BJ (cell line): ENCODE measurements at places on chromosomes 5 and 9.

GRCh38 chr5:78640662-78641474 lies 7.7 kb downstream of the LHFPL2 start:
- no peak for DNase-seq

GRCh38 chr5:145243016-145243415 lies 592.1 kb downstream of the PRELID2 start:
- DNase-seq: no peak

DNA sequence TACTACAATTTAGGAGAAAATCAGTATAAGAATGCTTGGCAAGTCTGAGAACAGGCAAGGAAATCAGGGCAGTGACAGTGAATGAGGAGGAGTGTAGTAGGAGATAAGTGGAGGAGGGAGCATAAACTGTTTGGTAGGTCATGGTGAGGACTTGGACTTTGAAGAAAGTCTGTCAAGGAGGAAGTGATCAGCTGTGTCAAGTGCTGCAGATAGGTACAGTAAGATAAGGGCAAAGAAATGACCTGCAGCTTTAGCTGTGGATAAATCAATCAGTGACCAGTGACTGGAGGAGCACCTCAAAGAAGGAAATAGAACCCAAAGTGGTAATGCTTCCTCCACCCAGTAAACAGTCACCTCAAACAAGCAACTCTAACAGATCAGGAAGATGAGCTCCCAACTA lies 106.3 kb downstream of the RAPGEF6 start:
- no peak for DNase-seq

DNA sequence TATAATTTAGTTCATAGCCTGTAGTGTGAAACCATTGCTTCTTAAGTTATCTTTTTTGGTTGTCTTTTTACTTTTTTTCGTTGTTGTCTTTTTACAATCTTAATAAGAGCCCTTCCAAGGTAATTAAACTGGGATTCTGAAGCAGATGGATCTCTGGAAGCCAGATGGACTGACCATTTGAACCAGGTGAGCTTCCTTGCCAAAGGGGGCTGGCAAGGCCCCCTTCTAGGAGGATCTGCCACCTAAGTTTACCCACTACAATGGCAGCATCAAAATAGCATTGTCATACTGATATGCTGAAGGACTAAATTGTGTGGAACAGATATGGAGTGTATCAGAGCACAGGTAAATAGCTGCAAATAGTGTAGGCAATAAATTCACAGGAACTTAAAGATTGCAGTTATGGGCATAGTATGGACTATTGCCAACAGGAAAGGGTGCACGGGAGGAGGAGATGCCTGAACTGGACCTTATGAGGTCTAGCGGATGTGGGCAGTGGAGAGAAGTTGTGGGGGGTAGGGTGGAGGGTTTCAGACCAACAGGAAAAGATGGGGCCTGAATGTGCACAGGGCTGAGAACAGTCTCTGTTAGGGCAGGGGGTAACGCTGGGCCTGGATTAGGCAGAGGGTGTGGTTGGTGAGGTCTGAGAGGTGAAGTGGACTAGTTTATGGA lies 61.5 kb upstream of the CTXN3 start:
- no peak for DNase-seq

GRCh38 chr5:135157421-135158313 lies 123.6 kb upstream of the PITX1 start:
- no peak for DNase-seq

DNA sequence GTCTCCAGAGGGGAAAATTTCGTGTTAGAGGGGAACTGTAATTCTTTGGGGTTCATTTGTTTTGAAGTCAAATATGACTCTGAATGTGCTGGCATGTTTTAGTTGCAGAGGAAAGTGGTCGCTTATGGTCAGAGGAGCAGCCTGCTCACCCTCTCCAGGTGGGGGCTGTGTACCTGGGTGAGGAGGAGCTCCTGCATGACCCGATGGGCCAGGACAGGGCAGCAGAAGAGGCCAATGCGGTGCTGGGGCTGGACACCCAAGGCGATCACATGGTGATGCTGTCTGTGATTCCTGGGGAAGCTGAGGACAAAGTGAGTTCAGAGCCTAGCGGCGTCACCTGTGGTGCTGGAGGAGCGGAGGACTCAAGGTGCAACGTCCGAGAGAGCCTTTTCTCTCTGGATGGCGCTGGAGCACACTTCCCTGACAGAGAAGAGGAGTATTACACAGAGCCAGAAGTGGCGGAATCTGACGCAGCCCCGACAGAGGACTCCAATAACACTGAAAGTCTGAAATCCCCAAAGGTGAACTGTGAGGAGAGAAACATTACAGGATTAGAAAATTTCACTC lies 13.5 kb downstream of the TXNDC15 start:
- no peak for DNase-seq

DNA sequence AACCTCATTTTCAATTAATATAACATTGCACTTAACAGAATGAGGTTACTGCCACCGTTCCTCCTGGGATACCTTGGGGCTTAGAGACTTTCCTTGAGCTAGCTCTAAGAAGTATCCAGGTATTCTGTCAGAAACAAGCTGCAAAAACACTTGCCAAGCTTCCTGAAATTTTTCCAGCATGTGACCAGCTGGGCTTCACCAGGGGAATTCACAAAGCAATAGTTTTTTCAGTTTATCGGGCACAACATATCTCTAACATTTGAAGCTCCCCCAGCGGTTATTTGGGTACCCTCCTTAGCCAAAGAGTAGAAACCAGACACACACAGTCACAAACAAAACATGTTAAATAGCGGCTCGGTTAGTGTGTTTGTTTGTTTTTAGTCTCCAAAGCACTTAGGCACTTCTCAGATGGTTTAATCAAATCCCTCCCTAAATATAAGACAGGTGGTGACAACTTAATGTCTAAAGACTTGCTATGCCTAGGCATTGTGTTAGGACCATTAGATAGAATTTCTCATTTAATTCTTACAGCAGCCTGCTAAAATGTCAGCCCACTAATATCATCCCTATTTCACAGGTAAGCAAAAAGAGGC lies 278.2 kb downstream of the GLIS3 start:
- DNase-seq: no peak

DNA sequence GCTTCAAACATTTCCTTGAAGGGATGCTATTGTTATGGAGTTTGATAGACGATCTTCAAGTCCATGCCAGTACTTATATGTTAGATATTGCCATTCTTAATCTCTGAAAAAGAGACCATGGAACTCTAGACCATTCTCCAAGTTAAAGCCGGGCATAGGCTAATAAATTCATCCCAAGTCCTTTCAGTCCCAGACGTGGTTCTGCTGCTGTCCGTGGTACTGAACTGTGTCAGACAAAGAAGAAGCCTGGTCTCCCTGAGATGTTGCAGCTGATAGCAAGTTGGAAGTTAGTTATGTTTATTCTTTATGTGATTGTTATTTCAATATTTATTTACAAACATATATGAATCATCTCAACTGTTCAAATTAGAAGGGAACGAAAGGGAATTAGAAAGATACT lies 158.7 kb downstream of the NMUR2 start:
- DNase-seq: no peak

DNA sequence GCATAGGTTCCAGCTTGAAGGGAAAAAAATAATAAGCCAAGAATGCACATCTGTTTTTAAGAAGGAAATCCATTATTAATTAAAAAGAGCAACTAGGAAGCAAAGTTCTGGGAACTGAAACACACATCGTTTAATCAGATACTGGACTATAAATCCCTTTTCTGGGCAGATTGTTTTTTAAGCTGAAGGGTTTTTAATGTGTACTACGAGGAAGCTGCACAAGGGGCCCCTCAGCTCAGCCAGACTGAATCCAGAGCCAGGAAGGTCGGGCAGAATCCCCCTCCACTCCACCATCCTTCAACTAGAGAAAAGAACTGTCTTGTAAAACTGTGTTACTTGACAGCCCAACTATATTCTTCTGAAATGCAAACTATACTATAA lies 49.2 kb downstream of the ROR2 start:
- no peak for DNase-seq

- DNase-seq: no peak
These were observed 46.7 kb downstream of the GARNL3 start for GRCh38 chr9:127311239-127311741.

GRCh38 chr9:103530934-103531333 lies 535.8 kb downstream of the CYLC2 start:
- no peak for DNase-seq

DNA sequence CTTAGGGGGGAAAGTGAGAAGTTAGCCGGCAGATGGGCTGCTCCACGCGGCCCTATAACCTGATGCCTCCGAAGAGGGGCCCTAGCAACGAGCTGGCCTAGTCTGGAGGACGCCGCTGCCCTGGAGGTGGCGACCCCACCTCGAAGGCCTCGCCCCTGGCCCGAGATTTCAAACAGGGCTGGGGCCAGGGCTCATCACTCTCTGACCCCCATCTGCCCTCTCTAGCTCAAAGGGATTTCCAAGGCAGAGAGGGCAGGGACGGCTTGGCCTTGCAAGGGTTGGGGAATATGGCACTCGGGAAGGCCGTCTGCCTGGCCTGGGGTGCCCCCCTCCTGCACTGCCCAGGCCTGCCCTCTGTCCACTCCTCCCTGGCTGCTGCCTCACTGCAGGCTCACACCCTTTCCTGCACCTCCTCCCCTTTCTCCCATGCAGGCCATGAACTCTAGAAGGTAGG lies 25.5 kb upstream of the TIFAB start:
- no peak for DNase-seq

GRCh38 chr9:136618580-136619547 lies 43.9 kb upstream of the EGFL7 start:
- DNase-seq: no peak

DNA sequence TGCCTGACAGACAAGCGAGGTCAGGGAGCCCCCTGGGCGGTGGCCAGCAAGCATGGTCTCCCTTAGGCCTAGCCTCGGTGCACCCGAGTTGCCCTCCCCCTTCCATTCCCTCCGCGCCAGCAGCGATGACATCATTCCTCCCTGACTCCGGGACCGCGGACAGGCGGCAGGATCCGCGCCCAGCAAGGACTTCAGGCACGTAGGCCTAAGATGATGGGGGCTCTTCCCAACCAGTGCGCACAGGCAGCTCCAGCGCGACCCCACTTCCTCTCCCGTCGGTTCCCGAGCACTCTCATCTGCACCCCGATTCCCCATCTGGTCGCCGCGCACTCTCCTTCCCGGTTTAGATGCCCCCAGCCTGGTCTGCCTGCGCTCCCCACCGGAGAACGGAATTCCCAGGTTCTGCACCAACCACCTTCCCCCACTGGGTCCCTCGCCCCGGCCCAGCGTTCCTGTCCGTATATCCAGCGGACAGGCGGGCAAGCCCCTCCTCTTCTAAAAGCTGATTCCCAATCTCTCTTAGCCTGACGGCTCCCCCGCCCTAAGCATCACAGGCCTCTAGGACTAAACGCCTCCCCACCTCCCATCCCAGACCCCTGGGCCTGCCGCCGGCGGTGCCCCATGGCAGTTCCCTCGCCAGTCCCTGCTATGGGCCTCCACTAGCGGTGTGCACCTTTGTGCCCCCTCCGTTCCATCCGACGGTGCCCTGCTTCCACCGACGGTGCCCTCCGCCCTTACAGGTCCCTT lies 931 bp downstream of the FAM219A start:
- peak; percentile 28 for DNase-seq

- no peak for DNase-seq
These were observed 39.3 kb downstream of the NTNG2 start for GRCh38 chr9:132201139-132201538.

DNA sequence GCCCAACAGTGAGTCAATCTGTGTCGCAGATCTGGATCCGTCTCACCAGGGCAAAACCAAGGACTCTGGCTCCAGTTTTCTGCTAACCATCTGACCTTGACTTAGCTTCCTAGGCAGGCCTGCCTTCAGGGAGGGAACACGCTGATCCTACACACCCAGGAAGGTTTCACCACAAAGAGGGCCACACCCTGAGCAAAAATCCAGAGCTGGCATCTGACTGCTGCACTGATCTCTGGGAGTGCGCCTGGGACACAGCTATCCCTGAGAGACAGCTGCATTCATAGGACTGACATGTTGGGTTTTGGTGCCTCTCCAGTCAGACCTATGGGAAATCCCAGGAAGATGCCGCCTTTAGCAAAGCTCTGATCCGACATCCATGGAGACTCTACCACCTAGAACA lies 47.5 kb downstream of the CDK5RAP2 start:
- peak; percentile 26 for DNase-seq

DNA sequence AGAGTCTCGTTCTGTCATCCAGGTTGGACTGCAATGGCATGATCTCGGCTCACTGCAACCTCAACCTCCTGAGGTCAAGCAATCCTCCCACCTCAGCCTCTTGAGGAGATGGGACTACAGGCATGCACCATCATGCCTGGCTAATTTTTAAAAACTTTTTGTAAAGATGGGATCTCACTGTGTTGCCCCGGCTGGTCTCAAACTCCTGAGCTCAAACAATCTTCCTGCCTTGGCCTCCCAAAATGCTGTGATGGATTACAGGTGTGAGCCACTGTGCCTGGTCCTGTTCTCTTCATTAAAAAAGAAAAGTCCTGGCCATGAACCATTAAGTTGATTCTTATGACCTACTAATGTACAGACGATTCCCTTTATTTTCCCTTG lies 54.7 kb downstream of the ERAP1 start:
- no peak for DNase-seq

- DNase-seq: peak; percentile 86
These were observed 117.5 kb downstream of the ZNF608 start for GRCh38 chr5:124628721-124629596.

DNA sequence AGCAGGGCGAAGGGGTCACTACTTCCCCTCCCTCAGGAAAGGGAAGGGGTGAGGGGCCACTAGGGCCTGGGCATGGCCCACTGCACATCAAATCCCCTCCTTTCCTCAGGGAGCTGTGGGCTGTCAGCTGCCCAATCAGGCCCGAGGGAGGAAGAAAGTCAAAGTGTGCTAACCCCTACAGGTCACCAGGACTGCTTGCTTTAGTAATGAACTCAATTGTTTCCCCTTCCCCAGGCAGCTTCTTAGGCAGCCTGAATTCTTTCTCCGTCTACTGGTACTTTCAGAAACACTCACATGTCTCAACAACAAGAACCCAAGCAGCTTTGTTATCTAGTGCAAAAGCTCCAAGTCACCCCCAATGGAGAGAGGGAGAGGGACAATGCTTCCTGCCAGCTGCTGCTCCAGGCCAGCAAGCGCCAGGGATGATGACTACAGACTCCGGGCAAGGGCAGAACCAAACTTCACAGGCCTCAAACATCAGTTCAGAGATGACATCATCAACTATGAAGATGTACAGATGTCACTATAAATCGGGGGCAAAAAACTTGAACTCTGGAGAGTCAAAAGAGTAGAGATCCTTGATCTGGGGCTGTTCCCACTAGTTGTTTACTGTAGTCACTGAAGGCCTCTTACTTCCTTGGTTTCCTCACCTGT lies 100.7 kb downstream of the SLIT3 start:
- no peak for DNase-seq

- DNase-seq: no peak
These were observed 45.1 kb upstream of the HK3 start for GRCh38 chr5:176944268-176944667.

DNA sequence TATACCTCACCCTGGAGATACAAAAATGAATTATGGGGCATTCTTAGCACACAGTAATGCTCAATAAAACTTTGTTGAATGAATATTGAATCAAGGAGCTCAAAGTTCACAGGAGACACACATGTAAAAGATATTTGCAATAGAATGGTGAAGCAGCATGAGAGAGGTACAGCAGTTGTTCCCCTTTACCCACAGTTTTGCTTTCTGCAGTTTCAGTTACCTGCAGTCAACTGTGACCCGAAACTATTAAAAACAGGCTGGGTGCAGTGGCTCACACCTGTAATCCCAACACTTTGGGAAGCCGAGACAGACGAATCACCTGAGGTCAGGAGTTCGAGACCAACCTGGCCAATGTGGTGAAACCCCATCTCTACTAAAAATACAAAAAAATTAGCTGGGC lies 2.4 kb upstream of the OR5C1 start:
- no peak for DNase-seq

- no peak for DNase-seq
These were observed 13.5 kb downstream of the EFCAB9 start for GRCh38 chr5:172207511-172207910.
